ENCODE measurements at places on chromosomes 12 and 14. TPM values are rescaled to one million over a fixed set of nuclear protein-coding genes. Genes with fewer than 3 reads are reported as not detected.
A peak's percentile ranks its signal among the peaks of the same experiment; 100 is the strongest.

The TIMELESS gene
- 2.7 TPM for polyA plus RNA-seq

The FOXN4 gene
- not detected for polyA plus RNA-seq

DNA sequence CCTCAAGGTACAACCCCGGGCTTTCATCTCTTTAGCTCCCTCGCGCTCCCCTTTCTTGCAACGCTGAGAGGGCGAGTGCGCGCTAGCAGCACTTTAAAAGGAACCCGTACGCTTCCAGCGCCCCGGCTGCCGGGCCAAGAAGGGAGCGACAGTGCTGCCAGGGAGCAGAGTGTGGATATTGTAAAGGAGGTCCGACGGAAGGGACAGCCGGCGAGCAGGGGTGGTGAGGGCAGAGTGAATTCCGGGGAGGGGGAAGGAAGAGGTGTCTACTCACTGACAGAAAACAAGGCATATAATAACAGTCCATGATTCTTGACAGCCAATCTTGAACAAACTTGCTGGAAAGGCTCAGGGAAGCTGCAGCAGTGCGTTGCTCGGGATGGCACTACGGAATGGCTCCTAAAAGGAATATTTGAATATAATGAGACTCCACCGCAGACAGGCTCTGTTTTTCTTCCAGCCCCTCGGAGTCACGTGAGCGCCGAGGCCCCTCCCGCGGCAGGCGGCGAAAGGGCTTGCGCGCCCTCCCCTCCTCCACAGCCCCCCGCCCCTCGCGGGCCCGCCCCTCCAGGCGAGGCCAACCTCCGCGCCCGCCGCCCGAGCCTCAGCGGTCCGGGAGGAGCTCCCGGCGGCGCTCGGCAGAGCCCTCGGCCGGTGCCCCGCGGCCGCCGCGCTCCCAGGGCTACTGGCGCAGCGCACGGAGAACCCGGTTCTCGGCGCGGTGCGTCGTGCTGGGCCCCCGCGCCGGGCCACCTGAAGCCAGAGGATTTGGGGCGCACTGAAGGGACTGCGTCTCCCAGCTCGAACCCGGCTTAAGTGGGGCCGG is 3.4 kb downstream of the BMP4 start:
- H3K36me3 ChIP-seq = no peaks in the 10 kb centered on the region
- no peak overlapping the region for H3K4me3 ChIP-seq
- H3K27ac ChIP-seq = no peak overlapping the region
- peaks cover 7% of the 10 kb centered on the region for H3K27me3 ChIP-seq
- H3K4me1 ChIP-seq = no peaks in the 10 kb centered on the region

- no peak overlapping the region for H3K27ac ChIP-seq
- no peak overlapping the region for H3K4me3 ChIP-seq
- H3K4me1 ChIP-seq = no peaks in the 10 kb centered on the region
- no peaks in the 10 kb centered on the region for H3K36me3 ChIP-seq
- no peak for DNase-seq
Measured at GRCh38 chr14:105502446-105503295, 11.6 kb downstream of the TEDC1 start.

- H3K27me3 ChIP-seq = no peaks in the 10 kb centered on the region
- no peak overlapping the region for H3K4me3 ChIP-seq
- H3K36me3 ChIP-seq = peaks cover 10% of the 10 kb centered on the region
- H3K27ac ChIP-seq = no peak overlapping the region
Measured at GRCh38 chr14:52429451-52429850, 115.3 kb downstream of the PTGER2 start.

DNA sequence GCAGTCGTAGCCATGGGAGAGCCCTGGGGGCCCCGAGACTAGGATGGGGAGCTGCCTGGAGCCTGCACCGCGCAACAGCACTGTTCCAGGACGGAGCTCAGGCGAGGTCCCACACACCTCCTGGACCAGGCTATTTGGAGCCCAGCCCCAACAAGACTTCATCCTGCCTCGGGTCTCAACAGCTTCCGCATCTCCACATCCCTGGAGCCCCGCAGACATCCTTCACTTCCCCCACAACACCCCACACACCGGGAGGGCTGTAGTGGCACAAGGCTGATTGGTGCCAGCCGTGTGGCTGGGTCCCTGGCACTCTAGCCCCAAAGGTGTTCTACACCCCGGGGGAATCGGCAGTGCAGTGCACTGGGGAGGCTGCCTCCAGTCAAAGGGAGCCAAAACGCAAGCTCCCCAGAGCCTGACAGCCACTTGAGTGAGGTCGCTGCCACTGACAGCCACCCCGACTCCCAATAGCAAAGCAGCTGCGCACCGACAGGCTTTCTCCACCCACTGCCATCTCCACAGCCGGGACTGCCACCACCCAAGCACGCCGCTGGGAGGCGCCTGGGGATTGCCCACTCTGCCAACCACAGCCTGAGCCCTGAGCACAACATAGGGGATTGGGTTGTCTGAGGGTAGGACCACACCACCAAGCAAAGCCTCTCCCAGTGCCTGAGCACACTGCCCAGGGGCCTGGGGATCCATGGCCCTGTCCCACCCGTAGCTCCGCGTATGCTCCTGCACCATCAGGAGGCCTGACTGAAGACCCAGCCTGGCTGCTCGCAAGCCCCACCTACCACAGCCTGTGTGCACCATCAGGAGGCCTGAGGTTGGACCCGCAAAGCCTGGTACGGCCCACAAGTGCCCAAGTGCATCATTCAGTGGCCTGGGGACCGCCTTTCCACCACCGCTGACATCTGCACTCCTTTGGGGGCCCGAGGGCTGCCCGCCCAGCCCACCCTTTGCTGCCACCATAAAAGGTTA is 13.2 kb upstream of the KLRF1 start:
- no peaks in the 10 kb centered on the region for H3K27me3 ChIP-seq
- no peaks in the 10 kb centered on the region for H3K36me3 ChIP-seq
- peak overlapping the region; percentile 70 for H3K4me3 ChIP-seq
- no peaks in the 10 kb centered on the region for H3K4me1 ChIP-seq
- DNase-seq = peak; percentile 96
